ENCODE measurements at places on chromosomes 16 and 17.
A peak's percentile ranks its signal among the peaks of the same experiment; 100 is the strongest.

DNA sequence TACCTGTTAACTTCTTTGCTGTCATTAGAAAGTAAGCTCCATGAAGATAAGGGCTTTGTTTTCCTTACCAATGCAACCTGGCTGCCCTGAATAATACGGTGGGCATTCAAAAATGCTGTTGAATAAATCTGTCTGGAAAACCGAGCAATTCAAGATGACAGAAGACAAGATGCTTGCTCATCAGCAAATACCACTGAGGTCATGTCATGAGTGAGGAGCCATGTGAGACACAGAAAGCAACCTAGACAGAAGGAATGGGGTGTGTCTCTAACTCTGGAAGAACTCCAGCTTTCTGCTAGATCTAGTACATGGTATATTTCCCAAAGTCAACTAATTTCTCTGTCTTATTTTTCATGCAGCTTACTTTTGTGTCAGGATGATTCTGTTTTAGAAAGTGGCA lies 64.2 kb downstream of the STH start:
- DNase-seq, result peak; percentile 67

GRCh38 chr17:30559656-30560055 lies 82.4 kb downstream of the GOSR1 start:
- no peak for DNase-seq

- DNase-seq, result no peak
These were observed 489.8 kb downstream of the NPIPA7 start for GRCh38 chr16:16868727-16869126.

- no peak for DNase-seq
These were observed 744 bp upstream of the NF1 start for GRCh38 chr17:31093866-31094599.

DNA sequence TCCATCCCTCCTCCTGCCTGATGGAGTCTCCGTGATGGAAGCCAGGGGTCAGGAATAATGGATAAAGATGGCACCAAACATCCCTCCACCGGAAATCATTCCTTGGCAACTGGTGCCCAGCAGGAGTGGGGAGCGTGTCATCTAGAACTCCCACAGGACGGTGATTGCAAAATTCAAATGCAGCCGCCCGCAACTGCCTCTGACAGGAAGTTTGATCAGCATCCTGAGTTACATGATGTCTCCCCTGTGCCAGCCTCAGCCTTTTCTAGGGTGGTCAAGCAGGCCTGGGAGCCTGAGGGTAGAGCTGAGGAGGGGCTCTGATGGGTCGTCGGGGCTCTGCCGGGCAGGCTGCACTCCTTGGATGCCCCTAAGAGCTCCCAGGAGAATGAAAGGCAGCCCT lies 52.8 kb downstream of the GSG1L start:
- DNase-seq, result no peak

GRCh38 chr17:59105852-59106462 lies 723 bp downstream of the TRIM37 start:
- DNase-seq, result no peak

- no peak for DNase-seq
These were observed 75.7 kb downstream of the SEC14L1 start for GRCh38 chr17:77216486-77216885.

DNA sequence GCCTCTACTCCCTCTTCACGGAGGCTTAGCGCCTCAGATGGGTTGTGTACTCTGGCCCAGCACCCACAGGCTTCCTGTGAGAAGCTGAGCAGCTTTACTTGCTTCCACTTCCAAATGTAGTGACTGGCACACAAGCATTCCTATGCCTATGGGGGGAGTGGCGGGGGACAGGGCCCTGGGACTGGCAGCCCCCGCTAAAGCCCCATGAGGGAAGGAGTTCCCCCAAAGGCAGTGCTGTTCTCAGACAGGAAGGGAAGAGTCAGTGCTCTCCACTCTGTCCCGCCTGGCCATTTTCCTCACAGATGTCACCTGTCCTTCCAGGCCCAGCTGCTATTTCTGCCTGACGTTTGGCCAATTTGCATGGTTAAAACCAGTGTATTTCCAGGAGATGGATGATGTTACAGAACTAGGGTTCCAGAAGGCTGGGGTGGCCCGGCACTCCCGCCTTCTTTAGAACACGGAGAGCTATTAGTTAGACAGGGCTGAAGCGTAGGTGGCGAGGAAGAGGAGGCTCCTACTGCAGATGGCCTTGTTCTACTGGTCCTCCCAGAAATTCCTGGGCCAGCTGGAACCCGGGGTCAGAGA lies 83.9 kb upstream of the FBXO47 start:
- DNase-seq, result no peak

DNA sequence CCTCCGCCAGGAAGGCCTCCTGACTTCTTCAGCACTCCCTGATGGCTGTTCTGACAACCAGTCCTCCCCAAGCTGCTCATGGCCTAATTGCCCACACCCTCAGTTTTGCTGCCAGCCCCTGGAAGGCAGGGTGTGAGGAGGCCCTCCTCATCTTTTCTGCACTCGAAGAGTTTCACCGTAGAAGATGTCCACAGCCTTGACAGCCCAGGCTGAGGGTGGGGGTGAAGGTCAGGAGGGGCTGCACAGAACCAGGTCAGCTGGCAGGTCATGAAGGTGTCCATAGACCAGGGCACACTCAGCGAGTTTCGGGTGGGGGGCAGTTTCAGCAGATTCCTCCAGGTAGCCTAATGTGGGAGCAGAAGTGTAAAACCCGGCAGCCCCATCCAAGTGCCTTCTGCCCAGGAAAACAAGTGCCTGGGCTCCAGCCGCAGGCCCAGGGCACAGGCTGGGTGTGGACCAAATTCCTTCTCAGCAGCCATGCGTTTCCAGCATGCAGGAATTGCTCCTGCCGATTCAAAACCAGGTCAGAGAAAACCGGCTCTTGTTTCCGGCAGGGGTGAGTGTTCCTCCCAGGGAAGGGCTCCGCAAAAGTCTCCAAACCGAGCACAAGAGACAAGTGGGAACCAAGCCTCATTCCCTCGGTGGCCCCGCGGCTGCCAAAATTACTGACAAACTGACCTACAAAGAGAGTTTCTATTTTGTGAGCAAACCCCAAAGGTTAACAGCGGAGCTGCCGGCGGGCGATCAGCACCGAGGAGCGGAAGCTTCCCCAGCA lies 228.8 kb downstream of the C16orf78 start:
- DNase-seq, result no peak
